Esophagus squamous epithelium (tissue), 5 donors: ENCODE measurements at places on chromosomes 6 and 20. TPM values are rescaled to one million over a fixed set of nuclear protein-coding genes. Genes with fewer than 3 reads are reported as not detected.

The LIN28B gene
- total RNA-seq = not detected

The PTCRA gene
- not detected for total RNA-seq

The CST2 gene
- total RNA-seq = not detected

The METTL24 gene
- total RNA-seq = 0.57 TPM

The JAG1 gene
- total RNA-seq = 182 TPM

The EDEM2 gene
- total RNA-seq = 12.5 TPM

The RALY gene
- 76.0 TPM for total RNA-seq

The MPC1 gene
- 62.1 TPM for total RNA-seq

The SLC52A3 gene
- total RNA-seq = 5.8 TPM

The XKR7 gene
- total RNA-seq = not detected

The ASIP gene
- not detected for total RNA-seq

The SSR1 gene
- 39.5 TPM for total RNA-seq

The SMLR1 gene
- total RNA-seq = not detected

The TSBP1 gene
- not detected for total RNA-seq

The HIVEP1 gene
- total RNA-seq = 19.5 TPM

The SRMS gene
- total RNA-seq = not detected

The PRSS35 gene
- total RNA-seq = not detected

The TPD52L1 gene
- 202 TPM for total RNA-seq

The AHI1 gene
- total RNA-seq = 5.0 TPM

The CYP24A1 gene
- total RNA-seq = 1.3 TPM

The BMP6 gene
- total RNA-seq = 0.72 TPM

The TMEM63B gene
- total RNA-seq = 48.8 TPM

The TFAP2C gene
- total RNA-seq = 29.6 TPM

The BNIP5 gene
- not detected for total RNA-seq

The DSP gene
- total RNA-seq = 1,491 TPM

The BMP5 gene
- 0.04 TPM for total RNA-seq

The CCM2L gene
- total RNA-seq = 4.2 TPM
